ENCODE measurements at places on chromosomes 7 and 10.
A peak's percentile ranks its signal among the peaks of the same experiment; 100 is the strongest.

DNA sequence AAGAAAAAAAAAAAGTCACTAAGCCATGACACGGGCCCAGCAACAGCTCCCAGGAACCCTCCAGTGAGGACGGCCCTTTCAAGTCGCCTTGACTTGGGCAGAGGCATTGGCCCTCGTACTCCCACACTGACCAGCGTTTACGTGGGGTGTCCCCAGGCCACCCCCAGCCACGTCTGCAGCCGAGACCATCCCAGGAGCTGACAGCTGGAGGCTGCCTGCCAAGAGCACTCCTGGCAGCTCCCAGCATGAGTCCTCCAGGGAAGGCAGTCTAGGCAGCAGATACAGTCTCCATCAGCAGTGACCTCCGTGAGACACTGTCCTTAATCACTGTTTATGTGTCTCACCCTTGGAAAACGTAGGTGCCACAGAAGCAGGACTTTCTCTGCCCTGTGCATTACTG is 86.5 kb downstream of the PROSER2 start:
- no peak for DNase-seq

GRCh38 chr10:90308223-90308622 is 549.6 kb downstream of the HTR7 start:
- DNase-seq = no peak

- no peak for DNase-seq
These were observed 13.6 kb downstream of the ANXA11 start for GRCh38 chr10:80191589-80192270.

DNA sequence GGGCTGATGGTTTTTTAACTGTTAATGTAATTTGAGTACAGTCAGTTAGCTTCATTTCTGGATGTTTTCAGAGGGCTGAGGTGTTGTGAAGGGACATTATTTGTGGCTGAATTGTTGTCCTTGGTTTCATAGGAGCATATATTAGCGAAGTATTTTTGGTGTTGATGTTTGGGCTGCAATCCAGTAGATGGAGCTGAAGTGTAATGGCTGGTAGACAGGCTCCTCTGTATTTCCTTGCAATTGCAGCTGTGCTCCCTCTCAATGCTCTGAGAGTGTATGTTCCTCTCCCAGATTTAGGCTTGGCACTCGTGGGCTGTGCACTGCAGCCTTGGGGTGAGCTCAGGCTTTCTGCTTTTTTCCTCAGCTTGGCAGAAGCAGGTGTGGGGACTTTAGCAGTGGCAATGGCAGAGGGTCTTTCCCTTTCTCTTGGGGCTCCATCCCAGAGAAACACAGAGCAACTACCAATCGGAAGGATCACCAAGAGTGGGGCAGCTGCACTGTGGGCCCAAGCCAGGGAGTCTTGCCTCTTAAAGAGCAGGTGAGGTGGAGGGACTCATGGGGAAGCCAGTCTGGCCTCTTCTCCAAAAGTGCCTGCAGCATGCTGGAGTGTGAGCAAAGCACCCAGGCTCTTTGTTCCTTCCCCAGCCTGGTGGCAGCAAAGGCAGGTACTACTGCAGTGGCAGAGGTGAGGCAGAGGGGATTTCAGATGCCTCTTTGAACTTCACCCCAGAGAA is 544.4 kb downstream of the SH2D4B start:
- no peak for DNase-seq

- no peak for DNase-seq
These were observed 630 bp downstream of the ZNF680 start for GRCh38 chr7:64562256-64562625.

DNA sequence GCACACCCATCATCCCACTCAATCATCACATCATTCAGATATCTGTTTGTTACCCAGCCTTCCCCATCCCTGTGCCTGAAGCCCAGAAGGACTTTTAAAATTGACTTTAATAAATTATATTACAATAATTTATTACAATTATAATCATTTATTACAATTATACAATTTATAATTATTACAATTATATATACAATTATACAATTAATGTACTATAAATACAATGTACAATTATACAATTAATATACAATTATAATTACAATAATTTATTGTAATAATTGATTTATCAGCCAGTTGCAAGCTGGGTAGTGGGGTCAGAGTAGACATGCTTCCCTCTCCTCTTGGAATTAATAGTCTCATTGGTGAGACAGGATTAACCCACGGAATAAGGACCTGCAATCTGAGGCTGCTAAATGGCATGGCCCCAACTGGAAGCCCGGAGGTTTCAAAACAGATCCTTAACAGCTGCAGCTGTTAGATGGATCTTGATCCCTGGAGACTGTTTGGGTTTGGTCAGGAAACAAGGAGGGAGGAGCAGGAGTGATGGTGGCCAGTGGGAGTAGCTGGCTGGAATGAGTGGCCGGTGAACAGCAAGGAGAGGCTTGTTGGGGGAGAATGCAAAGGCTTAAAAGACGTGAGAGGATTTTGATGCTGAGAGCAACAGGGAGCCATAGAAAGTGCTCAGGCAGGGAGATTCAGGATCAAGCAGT is 402.8 kb upstream of the PODXL start:
- DNase-seq = no peak

DNA sequence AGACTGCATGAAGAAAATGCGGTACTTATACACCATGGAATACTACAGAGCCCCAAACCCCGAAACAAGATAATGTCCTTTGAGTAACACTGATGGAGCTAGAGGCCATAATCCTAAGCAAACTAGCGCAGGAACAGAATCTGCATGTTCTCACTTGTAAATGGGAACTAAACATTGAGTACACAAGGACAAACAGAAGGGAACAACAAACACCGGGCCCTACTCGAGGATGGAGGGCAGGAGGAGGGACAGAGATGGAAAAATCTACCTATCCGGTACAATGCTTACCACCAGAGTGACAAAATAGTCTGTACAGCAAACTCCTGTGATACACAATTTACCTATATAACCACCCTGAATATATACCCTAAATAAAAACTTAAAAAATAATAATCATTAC is 507.9 kb downstream of the IPMK start:
- DNase-seq = no peak

- no peak for DNase-seq
These were observed 1189.2 kb downstream of the TYW1 start for GRCh38 chr7:68185631-68186456.

DNA sequence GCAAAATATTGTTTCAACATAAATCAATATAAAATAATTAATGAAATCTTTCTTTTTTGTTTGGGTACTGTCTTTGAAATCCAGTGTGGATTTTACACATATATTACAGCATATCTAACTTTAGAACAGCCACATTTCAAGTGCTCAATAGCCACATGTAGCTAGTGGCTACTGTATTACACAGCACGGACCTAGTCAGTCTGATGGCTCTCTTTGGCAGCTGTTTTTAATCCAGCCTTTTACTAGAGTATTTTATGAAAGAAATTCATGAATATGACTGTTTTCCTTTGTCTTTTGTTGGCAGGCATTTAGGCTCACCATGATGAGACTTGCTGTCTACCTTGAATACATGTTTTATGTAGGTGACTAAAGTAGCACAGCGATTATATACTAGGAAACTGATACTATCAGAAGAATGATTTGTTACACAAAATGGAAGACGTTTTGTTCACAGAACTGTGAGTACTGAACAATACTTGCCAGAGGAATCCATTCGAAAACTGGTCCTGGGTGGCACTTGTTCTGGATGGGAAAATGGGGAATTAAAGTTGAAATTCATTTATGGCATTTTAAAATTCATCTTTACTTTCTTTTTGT is 386.7 kb downstream of the PHTF2 start:
- no peak for DNase-seq

DNA sequence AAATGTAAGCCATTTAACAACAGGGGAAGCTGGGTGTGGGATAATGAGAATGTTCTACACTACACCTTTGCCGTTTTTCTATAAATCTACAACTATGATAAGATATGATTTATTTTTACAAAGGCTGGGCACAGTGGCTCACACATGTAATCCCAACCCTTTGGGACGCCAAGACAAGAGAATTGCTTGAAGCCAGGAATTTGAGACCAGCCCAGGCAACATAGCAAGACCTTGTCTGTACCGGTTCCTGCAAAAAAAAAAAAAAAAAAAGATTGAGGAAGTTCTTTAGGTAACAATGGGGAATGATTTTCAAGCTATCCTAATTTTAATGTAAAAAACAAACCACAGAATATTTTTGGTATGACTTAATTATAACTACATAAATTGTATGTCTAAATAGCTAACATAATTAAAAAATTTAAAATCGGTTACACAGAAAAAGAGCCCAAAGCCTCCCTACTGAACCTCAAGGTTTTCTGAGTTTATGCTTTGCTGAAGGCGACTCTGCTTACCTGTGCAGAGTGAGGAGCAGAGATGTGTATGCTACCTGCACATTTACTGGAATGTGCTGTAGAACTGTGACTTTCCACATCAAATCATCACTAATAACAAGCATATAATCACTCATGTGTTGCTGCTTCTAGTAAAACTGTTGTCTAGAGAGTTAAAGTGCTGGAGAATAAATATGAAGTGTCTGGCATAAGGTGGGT is 163.4 kb downstream of the ATE1 start:
- DNase-seq = no peak

GRCh38 chr7:141313896-141314295 is 237.3 kb upstream of the AGK start:
- DNase-seq = no peak

- no peak for DNase-seq
These were observed 61.4 kb downstream of the FRMPD2 start for GRCh38 chr10:48213047-48213446.

- no peak for DNase-seq
These were observed 33.1 kb upstream of the CROT start for GRCh38 chr7:87312215-87312865.

- DNase-seq = no peak
These were observed 21.4 kb downstream of the BZW2 start for GRCh38 chr7:16667355-16667754.

GRCh38 chr10:81309041-81309552 is 565.9 kb upstream of the NRG3 start:
- DNase-seq = no peak

DNA sequence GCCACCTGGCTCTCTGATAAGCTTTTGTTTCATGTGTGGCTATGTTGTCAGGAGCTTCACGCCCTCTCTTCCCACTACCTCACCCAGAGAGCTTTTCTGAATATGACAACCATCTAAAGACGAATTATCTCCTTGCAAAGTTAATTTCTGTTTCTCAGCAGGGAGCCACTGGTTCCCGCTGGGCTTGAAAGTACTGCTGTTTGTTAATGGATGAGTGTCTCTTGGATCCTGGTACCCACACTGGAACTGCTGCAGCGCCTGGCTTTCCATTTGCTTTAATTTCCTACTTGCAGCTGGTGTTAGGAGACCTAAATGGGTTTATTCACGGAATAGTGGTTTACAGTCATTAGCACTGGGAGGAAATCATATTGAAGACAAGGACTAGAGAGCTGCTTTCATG is 267.9 kb upstream of the LRGUK start:
- DNase-seq = no peak

GRCh38 chr10:133454204-133454893 is 604 bp downstream of the SCART1 start:
- DNase-seq = peak; percentile 9

- DNase-seq = no peak
These were observed 805 bp upstream of the HMX3 start for GRCh38 chr10:123134915-123135414.

DNA sequence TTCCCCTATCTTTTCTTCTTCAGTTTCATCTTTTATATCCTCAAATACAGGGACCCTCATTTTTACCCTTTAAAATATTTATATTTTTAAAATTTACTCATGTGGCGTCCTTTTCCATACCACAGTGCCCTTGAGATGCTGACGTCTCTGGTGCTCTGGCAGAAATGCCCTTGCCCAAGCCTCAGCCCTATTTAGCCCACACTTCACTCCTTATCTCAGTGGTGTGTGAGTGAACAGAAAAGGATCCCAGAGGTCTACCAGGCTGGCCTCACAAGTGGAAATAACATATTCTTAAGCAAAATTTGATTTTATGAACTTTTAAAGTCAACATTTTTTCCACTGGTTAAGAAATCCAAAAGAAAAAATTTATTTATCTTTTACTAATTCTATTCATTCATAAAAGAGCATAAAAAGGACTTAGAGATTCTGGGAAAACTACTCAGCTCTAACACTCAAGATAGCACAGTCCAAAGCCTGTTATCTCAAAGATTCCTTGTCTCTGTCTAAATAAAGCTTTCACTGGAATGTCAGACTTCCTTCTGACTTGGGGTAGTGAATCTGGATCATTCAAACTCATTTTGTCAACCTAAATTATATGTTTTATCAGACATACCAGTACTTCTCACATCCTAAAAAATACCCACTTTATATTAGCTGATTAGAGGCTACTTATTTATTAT is at the start of gene NEBL:
NEBL (minus strand) TSS at position 166 of the 680 bp plus-strand sequence; CDS start at position 60, 106 bp downstream.
- peak; percentile 29 for DNase-seq

GRCh38 chr10:27717861-27718260 is 27.8 kb downstream of the MKX start:
- DNase-seq = no peak

GRCh38 chr10:88676283-88677060 is 12.2 kb downstream of the LIPF start:
- DNase-seq = no peak

DNA sequence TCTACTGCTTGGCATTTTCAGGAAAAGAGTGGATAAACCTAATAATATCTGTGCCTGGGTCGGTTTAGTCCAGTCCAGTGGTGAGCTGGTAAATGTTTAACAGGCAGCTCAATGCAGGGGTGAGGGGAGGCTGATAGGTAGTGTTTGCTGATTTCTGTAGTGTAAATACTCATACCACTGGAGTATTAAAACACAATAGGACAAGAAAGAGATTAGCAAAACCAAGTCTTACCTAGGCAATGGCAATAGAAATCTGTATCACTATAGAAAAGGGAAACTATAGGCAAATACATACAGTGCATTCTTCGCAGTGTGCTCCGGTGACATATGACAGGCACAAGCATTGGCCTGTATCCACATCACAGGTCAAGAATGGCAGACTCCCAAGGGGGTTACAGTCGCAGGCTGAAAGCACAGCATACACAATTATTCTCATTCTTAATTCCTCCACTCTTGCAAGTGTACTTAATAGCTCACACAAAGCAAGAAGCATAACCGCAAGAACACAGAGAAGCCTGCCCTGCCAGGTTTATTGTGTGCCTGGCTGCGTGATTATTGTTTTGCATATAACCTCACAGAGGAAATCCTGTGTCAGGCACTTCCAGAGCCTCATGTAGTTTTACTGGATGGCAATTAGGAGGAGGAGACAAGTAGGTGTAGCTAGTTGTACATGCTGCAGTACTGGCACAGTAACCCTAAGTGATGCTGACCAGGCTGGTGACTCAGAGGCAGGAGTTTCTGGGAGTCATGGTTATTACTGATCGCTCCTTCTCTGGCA is 35.0 kb downstream of the LAMB4 start:
- DNase-seq = no peak

- DNase-seq = no peak
These were observed 1.4 kb downstream of the SUPV3L1 start for GRCh38 chr10:69181433-69181832.

- DNase-seq = no peak
These were observed 24.2 kb downstream of the CFAP69 start for GRCh38 chr7:90269163-90269562.

DNA sequence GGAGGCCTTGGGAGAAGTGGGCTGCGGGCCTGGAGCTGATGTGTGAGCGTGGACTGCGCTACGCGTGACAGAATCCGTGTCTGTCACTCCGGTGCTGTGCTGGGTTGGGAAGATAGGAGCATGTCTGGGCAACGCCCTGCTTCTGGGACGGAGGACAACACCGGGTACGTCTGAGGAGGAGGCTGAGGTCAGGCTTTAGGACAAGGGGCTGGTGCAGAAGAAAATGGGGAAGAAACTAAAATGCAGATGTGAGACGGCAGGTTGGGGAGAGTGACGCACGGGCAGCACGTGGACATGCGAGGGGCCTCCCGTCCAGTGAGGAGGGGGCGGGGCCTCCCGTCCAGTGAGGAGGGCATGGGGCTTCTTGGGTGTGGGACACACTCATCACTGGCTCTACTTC is 207.4 kb downstream of the DNAJB6 start:
- DNase-seq = no peak

All from left ventricle myocardium inferior (tissue), 1 donor.